ENCODE measurements at places on chromosomes 16 and 17. TPM values are rescaled to one million over a fixed set of nuclear protein-coding genes. Genes with fewer than 3 reads are reported as not detected.

- no peak for DNase-seq
Observed at GRCh38 chr17:17321356-17322025, 18.3 kb downstream of the NT5M start.

DNA sequence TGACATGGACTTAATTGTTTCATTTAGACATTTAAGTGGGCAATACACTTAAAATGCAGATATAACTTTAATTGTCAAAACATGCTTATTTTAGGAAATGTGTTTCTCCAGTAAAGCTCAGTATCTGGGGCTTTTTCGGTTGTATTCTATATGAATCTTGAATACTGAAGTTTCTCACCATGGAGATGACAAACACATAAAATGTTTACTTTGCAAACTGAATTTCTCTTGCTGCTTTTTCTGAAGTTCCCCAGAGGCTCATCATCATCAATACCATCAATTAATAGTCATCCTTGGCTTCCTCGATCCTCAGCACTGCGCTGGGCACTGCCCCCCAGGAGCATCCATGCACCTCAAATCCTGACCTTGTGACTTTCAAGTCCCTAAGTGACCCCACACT is 227.3 kb downstream of the WWOX start:
- no peak for DNase-seq

GRCh38 chr17:70871180-70871818 is 702.0 kb downstream of the KCNJ2 start:
- DNase-seq: no peak

DNA sequence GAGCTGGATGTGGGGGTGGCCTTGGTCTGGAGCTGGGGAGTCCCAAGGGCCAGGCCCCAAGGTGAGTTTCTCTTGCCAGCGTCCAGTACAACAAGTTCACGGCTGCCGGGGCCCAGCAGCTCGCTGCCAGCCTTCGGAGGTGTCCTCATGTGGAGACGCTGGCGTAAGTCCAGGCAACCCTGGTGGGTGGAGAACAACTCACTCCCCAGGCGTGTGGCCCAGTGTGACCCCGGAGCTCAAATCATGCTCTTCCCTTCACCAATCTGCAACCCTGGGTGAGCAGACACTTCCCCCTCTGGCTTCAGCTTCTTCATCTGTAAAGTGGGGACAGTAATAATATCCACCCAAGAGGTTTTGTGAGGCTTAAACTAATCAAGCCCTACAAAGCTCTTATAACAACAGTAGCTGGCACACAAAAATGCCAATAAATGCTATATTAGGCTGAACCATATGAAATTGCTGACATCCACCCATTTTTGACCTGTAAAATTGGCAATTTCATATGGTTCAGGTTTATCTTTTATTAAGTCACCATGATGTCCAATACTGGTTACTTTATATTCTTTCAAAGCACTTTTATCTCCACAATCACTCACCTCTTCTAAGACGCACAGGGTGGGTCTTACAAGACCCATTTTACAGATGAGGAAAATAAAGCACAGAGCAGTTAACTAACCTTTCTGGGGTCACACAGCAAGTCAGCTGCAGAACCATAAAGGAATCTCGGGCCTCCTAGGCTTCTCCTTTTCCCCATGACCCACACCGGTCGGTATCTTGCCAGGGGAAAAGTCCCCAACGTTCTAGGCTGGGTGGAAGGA is 19.7 kb downstream of the DEXI start:
- DNase-seq: peak; percentile 91

ZFHX3 gene
- 8.1 TPM for total RNA-seq

IL17C gene
- total RNA-seq: not detected

Data from left ventricle myocardium superior (tissue), 1 donor.